ENCODE measurements at places on chromosomes 13 and 19. TPM values are rescaled to one million over a fixed set of nuclear protein-coding genes. Genes with fewer than 3 reads are reported as not detected.
A peak's percentile ranks its signal among the peaks of the same experiment; 100 is the strongest.

The FOXO1 gene
- 2.3 TPM for total RNA-seq

The CABP5 gene
- total RNA-seq, result not detected

The PSG2 gene
- 0.19 TPM for total RNA-seq

The PCDH9 gene
- not detected for total RNA-seq

The MTIF3 gene
- 77.4 TPM for total RNA-seq

- no peak for DNase-seq
Measured at GRCh38 chr19:37484406-37485168, 15.4 kb downstream of the ZNF570 start.

GRCh38 chr19:38376576-38376975 is 2.2 kb downstream of the PSMD8 start:
- DNase-seq, result no peak

GRCh38 chr13:101289764-101290163 is 126.5 kb downstream of the NALCN start:
- DNase-seq, result peak; percentile 50

DNA sequence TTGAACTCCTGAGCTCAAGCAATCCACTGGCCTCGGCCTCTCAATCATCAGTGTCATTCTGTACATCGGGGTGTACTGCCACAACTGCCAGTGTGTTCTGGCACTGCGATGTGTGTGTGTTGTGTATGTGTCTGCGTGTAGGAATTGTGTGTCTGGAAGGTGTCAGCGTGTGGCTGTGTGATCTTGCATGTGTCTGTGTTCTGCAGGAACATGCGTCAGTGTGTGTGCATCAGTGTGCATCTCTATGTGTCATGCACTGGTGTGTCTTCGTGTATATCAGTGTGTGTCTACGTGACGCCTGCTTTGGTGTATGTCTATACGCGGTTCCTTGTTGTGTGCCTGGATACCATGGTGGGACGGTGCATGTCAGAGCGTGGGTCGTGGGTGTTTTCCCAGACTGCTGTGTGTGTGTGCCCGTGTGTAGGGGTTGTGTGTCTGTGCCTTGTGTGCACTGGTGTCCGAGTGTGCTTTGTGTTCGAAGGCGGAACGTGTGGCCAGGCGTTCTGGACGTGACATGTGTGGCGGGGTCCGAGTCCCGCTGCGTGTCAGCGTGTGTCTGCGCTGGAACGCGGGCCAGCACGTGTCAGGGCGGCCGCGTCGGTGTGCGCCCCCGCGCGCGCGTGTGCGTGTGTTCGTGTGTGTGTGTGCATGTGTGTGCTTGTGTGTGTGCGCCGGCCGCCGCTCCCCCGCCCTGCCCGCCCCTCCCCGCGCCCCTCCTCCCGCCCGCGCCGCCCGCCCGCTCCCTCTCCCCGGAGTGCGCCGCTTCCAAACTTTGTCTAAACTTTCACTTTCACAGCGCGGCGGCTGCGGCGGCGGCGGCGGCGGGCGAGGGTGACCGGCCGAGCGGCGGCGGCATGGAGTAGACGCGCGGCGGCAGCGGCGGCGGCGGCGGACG is at the start of gene NFIX:
Gene NFIX (plus strand): TSS at position 775 of the 895 bp plus-strand sequence. CDS start 363 bp downstream, outside the sequence.
- no peak for DNase-seq

- DNase-seq, result no peak
Measured at GRCh38 chr13:97889803-97890202, 63.7 kb upstream of the IPO5 start.

- no peak for DNase-seq
Measured at GRCh38 chr19:2325281-2326046, 2.9 kb downstream of the LSM7 start.

GRCh38 chr13:95003019-95003813 is 290.9 kb upstream of the SOX21 start:
- no peak for DNase-seq

- DNase-seq, result no peak
Measured at GRCh38 chr13:39566216-39566869, 36.6 kb downstream of the LHFPL6 start.

DNA sequence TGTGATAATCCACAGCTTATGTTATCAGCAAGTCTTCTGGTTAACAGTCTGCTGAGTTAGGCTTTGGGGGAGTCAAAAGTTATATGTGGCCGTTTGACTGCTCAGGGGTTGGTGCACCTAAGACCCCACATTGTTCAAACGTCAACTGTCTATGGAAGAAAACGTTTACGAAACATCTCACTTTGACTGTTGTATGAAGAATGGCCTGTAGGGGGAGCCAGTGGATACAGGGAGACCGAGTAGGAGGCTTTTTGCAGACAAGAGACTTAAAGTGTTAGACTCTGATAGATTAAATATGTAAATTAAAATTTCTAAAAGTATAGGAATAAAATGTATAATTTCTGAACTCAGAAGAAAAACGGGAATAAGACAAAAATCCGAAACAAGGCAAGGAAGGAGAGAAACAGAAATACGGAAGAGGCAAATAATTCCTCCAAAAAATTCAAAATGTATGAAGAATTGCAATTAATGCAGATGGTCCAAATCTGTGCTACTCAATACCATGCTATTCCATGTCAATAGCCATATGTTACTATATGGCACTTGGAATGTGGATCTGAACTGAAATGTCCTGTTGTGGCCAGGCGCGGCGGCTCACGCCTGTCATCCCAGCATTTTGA is 37.8 kb downstream of the TNFSF14 start:
- peak; percentile 68 for DNase-seq

DNA sequence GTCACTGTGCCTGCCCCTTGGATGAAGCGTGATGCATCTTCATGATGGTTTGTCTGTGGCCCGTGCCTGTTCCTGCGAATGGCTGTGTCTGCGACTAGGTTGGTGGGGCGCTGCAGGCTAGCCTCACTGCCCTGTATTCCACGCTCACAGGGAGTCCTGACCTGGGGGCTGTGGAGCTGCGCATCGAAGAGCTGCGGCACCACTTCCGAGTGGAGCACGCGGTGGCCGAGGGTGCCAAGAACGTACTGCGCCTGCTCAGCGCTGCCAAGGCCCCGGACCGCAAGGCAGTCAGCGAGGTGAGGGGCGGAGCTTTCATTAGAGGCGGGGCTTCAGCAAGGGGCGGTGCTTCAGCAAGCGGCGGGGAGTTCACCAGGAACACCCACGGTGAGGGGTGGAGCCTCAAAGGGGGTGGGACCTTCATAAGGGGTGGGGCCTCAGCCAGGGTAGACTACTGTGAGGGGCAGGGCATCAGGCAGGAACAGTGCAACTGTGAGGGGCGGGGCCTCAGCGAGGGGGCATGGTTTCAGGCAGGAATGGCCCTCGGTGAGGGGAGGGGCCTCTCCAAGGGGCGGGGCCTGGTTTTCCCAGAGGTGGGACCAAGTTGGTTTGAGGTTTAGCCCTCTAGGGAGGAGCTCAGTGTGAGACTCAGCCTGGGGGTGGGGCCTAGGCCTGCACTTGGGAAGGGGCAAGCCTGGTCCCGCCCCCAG is 17.2 kb downstream of the PKN1 start:
- peak; percentile 82 for DNase-seq

DNA sequence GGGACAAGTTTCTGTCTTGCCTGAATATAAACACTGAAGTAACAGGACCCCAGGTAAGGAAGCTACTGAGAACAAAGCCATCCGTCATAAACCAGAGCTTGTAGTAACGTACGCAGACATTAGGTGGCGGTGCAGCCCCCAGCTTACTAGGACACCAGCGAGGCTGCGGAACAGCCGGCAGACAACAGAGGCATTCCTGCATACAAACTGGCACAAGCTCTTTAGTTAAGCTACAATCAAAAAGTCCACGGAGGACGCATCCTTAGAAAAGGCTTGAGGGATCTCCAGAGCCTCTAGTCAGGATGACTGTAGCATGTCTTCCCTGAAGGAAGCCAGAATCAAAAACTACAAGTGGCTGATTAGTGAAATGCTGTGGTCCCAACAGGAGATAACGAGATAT is 26.2 kb downstream of the ZNF160 start:
- DNase-seq, result no peak

GRCh38 chr13:80529734-80530133 is 188.8 kb upstream of the SPRY2 start:
- DNase-seq, result peak; percentile 38

DNA sequence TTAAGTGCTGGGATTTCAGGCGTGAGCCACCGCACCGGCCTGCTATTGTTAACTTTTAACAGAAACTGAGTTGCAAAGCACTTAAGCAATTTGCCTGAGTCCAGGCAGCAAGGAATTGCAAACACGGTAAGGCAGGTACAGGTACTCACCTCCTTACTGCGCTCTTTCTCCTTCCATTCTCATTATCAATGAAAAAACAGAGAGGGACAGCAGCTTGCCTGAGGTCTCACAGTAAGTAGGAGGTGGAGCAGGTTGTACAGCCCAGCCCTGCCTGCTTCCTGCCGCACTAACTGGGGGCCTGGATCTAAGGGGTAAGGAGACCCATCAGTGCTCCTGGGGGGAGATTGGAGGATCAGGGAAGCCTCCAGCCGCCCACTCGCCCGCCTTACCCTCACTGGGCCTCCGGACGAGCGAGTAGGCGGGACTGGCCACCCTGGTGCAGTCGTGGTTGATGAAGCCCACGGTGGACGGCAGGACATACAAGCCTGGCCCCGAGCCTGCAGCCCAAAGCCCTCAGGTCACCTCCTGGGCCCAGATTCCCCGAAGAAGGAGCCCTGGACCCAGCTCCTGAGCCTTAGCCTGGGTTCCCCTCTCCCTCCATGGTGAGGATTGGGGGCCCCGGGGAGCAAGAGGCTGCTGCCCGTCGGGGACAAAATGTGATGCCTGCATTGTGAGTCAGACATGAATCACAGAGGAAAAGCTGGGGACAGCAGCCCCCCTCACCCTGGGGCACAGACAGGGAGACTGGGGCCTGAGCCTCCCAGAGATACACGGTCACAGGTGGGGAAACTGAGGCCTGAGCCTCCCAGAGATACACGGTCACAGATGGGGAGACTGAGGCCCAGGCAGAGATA is 11.4 kb upstream of the SHC2 start:
- peak; percentile 68 for DNase-seq

DNA sequence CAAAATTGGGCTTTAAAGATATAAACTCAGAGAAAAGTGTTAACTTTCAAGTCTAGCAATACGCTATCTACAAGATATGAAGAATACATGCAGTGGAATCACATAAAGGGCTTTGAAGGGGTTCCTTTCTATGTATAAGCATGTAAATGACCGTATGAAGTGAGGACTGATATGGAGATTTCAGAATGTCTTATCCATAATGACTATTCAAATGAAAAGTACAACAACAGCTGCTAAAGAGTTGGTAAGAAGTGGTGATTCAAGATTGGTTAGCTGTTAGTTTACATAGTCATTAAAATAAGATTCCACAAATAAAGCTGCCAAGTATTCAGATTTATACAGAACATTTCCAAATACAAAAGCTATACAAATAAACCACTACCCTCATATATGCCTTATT is 153.4 kb upstream of the STARD13 start:
- DNase-seq, result no peak

- no peak for DNase-seq
Measured at GRCh38 chr13:44854313-44855060, 134.8 kb downstream of the NUFIP1 start.

GRCh38 chr13:18936104-18936503 is 245.5 kb downstream of the TUBA3C start:
- no peak for DNase-seq

- no peak for DNase-seq
Measured at GRCh38 chr19:39754544-39754943, 16.7 kb upstream of the CLC start.

Measured in A172 (cell line).